ENCODE measurements at places on chromosomes 11 and 22. TPM values are rescaled to one million over a fixed set of nuclear protein-coding genes. Genes with fewer than 3 reads are reported as not detected.

DCPS gene
- total RNA-seq, result 50.0 TPM

OR51F2 gene
- total RNA-seq, result not detected

AMOTL1 gene
- total RNA-seq, result 24.4 TPM

SLC22A8 gene
- not detected for total RNA-seq

NRGN gene
- 1.9 TPM for total RNA-seq

SLC22A9 gene
- total RNA-seq, result not detected

XKR3 gene
- not detected for total RNA-seq

OR6X1 gene
- not detected for total RNA-seq

IFT27 gene
- 7.6 TPM for total RNA-seq

HBG1 gene
- total RNA-seq, result not detected

ZNF70 gene
- total RNA-seq, result 1.8 TPM

BIK gene
- total RNA-seq, result 0.20 TPM

FOXRED2 gene
- 12.6 TPM for total RNA-seq

OR5AR1 gene
- not detected for total RNA-seq

C1QTNF5 gene
- total RNA-seq, result 4.4 TPM

CATSPER1 gene
- total RNA-seq, result 0.36 TPM

MPEG1 gene
- not detected for total RNA-seq

TTC36 gene
- total RNA-seq, result not detected

APOA5 gene
- not detected for total RNA-seq

TNNT3 gene
- total RNA-seq, result not detected

CHRM4 gene
- not detected for total RNA-seq

POLA2 gene
- 28.1 TPM for total RNA-seq

MMP27 gene
- total RNA-seq, result not detected

SNX32 gene
- total RNA-seq, result 0.20 TPM

KCNK4 gene
- not detected for total RNA-seq

ABTB2 gene
- 3.2 TPM for total RNA-seq

PAFAH1B2 gene
- 125 TPM for total RNA-seq

OR56B4 gene
- total RNA-seq, result not detected

CWF19L2 gene
- 10.3 TPM for total RNA-seq

CDC42BPG gene
- not detected for total RNA-seq

OR10A2 gene
- total RNA-seq, result not detected

CACNA1I gene
- not detected for total RNA-seq

FLRT1 gene
- under 0.01 TPM for total RNA-seq

SAAL1 gene
- total RNA-seq, result 30.9 TPM

C11orf91 gene
- total RNA-seq, result not detected

C11orf21 gene
- total RNA-seq, result 1.6 TPM

THY1 gene
- 949 TPM for total RNA-seq

C22orf15 gene
- total RNA-seq, result not detected

OR5B21 gene
- total RNA-seq, result not detected

FAM83F gene
- total RNA-seq, result not detected

MAPK1 gene
- 35.4 TPM for total RNA-seq

ANKK1 gene
- total RNA-seq, result 0.24 TPM

SSH3 gene
- total RNA-seq, result 8.0 TPM

UCP2 gene
- 11.8 TPM for total RNA-seq

SESN3 gene
- 3.4 TPM for total RNA-seq

MUC5AC gene
- total RNA-seq, result not detected

All from RPMI7951 (cell line).